Pancreas (tissue), 10 donors: ENCODE measurements at places on chromosomes 7 and 10. TPM values are rescaled to one million over a fixed set of nuclear protein-coding genes. Genes with fewer than 3 reads are reported as not detected.

Gene CACNA2D1
- 3.0 TPM for total RNA-seq

Gene SPDYE5
- total RNA-seq = not detected

Gene PALD1
- total RNA-seq = 2.8 TPM

Gene VPS26A
- total RNA-seq = 20.4 TPM

DNA sequence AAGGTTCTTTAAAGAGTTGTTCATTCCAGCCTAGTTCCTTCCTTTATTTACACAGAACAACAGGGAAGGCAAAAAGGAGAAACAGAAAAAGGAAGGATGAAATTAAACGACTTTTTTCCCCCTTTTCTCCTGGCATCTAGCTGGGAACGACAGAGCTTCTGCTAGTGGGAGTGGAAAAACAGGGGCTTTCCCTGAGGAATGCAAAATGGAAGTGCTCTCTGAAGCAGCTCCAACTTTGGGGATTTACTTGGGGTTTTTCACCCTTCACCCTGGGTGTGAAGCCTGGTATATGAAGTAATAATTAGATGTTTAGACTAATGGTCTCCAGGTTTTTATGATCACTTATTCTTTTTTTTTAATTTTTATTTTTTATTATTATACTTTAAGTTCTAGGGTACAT lies 4.2 kb downstream of the PMPCB start:
- DNase-seq = no peak
